Prostate gland (tissue), 2 donors: ENCODE measurements at places on chromosomes 13 and 19. TPM values are rescaled to one million over a fixed set of nuclear protein-coding genes. Genes with fewer than 3 reads are reported as not detected.

DNA sequence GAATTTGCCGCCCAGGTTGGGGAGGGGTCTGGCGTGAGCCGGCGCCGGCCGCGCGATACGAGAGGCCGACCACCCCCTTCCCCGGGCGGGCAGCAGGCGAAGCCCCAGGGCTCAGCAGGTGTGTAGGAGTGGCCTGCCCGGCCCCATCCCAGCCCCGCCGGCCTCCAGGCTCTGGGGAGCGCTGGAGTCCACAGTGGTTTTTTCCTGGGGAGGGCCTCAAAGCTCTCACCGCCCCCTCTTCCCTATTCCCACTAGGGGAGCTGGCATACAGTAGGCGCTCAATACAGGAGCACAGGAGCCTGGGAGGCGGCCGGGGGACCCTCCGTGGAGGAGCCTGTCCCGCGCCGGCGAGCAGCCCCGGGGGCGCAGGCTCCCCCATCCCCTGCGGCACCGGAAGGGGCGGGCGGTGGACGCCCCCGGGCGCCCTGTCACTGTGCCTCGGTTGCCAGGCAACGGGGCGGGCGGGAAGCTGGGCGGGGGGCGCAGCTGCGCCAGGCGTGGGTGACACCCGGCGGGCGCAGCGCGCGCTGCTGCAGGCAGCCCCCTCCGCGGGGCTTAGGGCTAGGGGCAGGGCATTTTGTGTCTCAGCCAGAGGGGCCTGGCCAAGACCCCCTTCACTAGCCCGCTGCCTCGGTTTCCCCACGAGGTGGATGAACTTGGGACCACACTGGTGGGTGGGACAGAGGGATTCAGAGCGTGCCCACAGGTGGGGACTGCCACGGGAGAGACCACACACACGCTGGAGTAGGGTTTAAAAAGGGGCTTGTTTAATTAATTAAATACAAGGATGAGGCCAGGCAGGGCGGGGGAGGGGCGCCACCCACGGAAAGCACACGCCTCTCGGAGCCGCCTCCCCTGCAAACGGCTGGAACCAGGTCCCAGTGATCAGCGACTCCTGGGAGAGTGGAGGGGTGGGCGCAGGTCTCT, 3.6 kb upstream of the REXO1 start:
- no peak for DNase-seq

DNA sequence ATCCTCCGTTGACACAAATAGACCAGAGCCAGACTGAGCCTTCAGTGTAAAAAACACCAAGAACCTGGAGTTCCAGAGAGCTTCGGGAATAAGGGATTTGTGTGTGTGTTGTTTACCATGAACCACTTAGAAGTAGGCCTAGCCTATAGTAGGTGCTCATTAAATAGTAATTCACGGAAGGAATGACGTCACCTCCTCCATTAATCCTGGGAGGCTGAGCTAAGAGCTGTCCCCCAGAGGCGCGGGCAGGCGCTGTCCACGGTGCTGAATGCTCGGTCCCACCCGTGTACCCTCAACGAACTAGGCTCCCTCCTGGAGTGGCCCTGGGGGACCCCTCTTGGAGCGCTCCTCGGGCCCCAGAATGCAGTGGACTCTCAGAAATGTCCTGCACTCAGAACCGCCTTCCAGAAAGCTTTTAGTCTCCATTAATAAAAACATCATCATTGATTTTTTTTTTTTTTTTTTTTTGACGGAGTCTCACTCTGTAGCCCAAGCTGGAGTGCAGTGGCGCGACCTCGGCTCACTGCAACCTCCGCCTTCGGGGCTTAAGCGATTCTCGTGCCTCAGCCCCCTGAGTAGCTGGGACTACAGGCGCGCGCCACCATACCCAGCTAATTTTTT, 6.5 kb downstream of the UNC13A start:
- no peak for DNase-seq

DNA sequence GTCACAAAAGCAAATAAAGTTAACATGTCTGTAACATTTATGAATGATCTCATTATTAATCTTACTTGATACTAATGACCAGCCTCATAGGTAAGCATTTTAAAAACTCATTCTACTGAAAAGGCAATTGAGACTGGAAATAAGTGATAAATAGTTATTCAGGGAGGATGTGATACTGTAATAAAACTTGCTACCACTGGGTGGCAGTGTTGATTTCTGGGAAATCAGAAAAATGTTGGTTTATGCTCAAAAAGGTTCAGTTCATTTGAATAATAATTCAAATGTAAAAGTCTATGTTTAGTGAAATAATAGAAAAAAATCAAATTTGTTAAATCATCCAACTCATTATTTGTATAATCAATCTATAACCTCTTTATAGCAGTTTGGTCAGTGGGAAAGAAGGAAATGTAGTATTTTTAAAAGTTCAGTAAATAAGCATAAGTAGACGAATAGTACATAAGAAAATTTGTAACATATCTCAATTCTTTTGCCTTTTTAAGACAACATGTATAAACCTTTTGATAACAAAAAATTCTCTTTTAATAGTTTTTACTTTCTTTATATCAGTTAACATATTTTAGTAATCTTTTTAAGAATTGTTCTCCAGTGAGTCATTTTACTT, 9.6 kb downstream of the ABHD13 start:
- DNase-seq, result no peak

- no peak for DNase-seq
Measured at GRCh38 chr13:41914552-41914951, 46.4 kb downstream of the VWA8 start.

The SGCG gene
- 1.9 TPM for total RNA-seq

The HNRNPL gene
- 231 TPM for total RNA-seq
